ENCODE measurements at places on chromosomes 12 and 14.

DNA sequence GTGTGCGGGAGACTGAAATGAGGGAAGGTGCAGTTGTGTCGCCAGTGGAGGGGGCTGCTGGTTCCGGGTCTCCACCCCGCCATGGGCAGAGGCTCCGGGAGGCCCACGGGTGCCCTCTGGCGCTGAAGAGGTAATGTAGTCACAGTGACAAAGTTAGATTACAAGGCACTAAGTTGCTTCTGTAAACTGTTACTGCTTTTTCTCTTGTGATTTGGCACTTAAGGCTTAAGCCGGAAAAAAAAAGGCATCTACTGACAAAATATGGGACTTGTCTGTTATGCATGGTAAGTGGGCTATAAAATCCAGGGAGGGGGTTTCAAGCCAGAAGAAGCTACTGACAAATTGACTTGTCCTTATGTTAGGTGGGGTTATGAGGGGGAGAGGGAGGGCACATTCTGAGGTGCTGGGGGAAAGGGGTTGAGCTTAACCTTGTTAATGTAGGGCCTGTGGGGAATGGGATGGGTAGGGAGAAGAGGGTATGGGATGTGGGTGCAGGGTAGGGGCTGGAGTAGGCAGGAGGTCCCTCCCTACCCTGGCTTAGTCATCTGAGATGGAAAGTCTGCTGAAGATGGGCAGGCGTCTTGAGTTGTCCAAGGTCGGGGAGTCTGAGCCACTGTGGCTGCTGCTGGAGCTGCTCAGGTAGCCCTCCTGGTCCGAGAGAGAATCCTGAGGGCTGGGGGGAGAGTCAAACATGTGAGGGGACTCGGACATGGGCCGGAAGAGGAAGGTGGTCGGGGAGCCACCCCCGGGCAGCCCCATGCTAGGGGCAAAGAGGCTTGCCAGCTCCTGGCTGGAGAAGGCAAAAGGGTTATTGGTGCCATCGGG is 3.7 kb downstream of the ZFP36L1 start:
- H3K27me3 ChIP-seq, result peaks cover 45% of the 10 kb centered on the region
- H3K4me1 ChIP-seq, result peaks cover 38% of the 10 kb centered on the region
- H3K4me3 ChIP-seq, result peak overlapping the region; percentile 96
- peaks cover 59% of the 10 kb centered on the region for H3K36me3 ChIP-seq

DNA sequence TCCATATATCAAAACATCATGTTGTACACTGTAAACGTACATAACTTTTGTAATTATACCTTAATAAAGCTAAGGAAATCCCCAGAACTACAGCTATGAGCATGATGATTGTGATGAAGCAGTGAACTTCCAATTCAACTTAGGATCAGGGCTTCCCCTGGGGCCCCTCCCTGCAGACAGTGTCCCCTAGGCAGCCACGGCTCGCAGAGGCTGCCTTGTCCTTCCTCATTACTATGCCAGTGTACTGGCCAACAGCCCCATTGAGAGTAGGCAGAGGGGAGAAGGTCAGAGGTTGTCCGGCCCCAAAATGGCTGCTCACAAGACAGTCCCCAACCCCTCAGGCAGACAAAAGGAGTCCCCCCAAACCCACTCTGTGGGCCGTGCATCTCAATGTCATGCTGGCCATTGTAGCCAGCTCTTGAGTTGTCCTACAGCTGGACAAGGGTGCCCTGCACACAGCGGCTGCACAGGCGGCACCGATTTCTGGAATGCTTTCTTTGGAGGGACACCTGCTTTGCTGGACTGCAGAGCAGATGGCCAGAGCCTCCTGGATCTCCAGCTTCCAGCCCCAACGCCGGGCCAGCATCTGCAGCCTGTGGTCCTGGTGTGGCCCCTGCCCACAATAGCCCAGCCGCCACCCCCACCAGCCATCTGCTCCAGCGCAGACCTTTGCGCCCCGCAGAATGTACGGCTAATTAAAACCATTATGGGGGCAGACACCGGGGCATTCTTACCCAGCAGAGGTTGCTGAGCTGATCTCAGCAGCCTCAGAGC is 46.1 kb downstream of the NIN start:
- H3K27me3 ChIP-seq, result no peaks in the 10 kb centered on the region
- peaks cover 14% of the 10 kb centered on the region for H3K36me3 ChIP-seq
- H3K27ac ChIP-seq, result no peak overlapping the region

DNA sequence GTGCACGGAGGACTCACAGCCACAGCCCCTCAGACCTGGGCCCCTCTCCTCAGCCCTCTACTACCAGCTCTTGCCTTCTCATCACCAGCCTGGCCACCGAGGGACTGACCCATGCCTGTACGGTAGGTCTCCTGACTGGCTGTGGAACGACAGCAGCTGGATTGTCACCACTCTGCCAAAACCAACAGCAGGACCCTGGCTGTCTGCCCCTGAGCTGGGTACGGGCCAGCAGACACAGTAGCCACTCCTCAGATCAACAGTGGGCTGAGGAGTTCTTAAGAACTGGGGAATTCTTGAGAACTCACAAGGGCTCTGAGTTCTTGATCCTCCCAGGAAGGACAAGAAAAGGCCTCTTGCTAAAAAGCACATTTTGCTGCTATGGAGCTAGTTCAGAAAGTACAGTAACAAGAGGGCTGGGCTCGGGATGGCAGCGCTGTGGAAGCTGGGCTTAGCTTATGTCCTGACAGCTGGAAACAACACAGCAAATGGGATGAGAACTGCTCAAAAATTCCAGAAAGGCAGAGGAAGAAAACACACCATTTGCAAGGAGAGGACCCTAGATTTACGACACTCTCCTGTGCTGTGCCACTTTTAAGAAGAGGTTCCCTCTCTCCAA is 176.4 kb downstream of the ANO2 start:
- H3K4me1 ChIP-seq, result no peaks in the 10 kb centered on the region
- H3K36me3 ChIP-seq, result no peaks in the 10 kb centered on the region
- H3K27me3 ChIP-seq, result peaks cover 35% of the 10 kb centered on the region
- no peak for DNase-seq
- H3K27ac ChIP-seq, result no peak overlapping the region

- no peaks in the 10 kb centered on the region for H3K4me1 ChIP-seq
- H3K27ac ChIP-seq, result no peak overlapping the region
- no peak for DNase-seq
These were observed 159.5 kb downstream of the METTL25 start for GRCh38 chr12:82517808-82518207.

DNA sequence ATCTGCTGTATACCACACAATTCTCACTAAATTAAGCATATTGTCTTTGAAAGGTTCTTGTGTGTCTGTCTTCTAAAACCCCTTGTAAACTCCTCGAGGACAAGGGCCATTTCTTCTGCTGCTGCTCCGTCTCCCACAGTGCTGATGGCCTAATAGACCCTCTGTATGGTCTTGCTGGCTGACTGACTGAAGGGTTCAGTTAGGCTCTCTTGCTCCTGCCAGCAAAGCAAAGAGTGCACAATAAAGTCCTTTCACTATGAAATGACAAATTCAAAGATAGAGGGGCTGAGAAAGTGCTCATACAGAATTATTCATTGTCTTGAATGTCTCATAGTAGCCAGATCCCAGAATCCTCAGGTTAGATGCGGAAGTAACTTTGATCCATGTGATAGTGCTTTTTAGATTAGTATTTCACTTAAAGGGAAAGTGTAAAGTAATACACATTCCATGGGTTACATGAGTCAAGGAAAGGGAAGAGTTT is 14.2 kb upstream of the RIOX1 start:
- H3K36me3 ChIP-seq, result no peaks in the 10 kb centered on the region
- no peak overlapping the region for H3K27ac ChIP-seq
- H3K4me1 ChIP-seq, result peaks cover 7% of the 10 kb centered on the region
- no peaks in the 10 kb centered on the region for H3K27me3 ChIP-seq

- no peaks in the 10 kb centered on the region for H3K36me3 ChIP-seq
- DNase-seq, result no peak
- no peak overlapping the region for H3K4me3 ChIP-seq
These were observed 1429.3 kb upstream of the TMEM132C start for GRCh38 chr12:126837697-126838096.

GRCh38 chr12:69254046-69254445 is 14.7 kb downstream of the CPSF6 start:
- peaks cover 7% of the 10 kb centered on the region for H3K4me1 ChIP-seq
- H3K27ac ChIP-seq, result no peak overlapping the region
- H3K36me3 ChIP-seq, result peaks cover 37% of the 10 kb centered on the region
- no peak overlapping the region for H3K4me3 ChIP-seq
- DNase-seq, result no peak

- H3K27me3 ChIP-seq, result no peaks in the 10 kb centered on the region
- H3K4me3 ChIP-seq, result no peak overlapping the region
- peaks cover 13% of the 10 kb centered on the region for H3K36me3 ChIP-seq
- no peak for DNase-seq
- peaks cover 3% of the 10 kb centered on the region for H3K4me1 ChIP-seq
- H3K27ac ChIP-seq, result no peak overlapping the region
These were observed 52.9 kb downstream of the PRKCH start for GRCh38 chr14:61374284-61374683.

DNA sequence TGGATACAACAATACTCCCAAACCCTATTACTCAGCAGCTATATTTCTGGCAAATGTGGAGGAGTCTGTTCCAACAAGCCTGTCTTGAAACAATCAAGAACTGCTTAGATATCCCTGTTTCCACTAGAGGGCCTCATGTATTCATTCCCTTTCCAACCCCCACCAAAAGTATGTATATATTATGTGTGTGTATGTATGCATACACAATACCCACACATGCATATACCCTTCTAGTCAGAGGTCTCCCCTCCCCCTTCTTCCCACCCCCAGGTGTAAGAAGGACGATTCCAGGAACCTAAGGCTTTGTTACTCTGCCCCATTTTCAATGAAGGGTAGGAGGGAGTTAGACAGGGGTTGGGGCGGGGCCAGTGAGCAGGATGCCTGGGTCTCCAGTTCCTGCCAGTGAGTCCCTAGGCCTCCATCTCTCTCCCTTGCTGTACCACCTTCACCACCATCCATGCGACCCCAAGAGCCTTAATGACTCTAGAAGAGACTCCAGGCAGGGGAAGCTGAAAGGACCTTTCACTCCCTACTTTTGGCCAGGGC is at the start of gene DGKA:
TSS of gene DGKA (plus strand) at position 392 of the 546 bp plus-strand sequence. CDS start 5,342 bp downstream, outside the sequence.
- no peak for DNase-seq
- peak within 1 kb of the TSS; percentile 97 for H3K4me3 ChIP-seq
- H3K27me3 ChIP-seq, result peaks cover 35% of the 10 kb centered on the region
- H3K36me3 ChIP-seq, result peaks cover 4% of the 10 kb centered on the region
- H3K27ac ChIP-seq, result peak within 1 kb of the TSS; percentile 97
- peaks cover 22% of the 10 kb centered on the region for H3K4me1 ChIP-seq

DNA sequence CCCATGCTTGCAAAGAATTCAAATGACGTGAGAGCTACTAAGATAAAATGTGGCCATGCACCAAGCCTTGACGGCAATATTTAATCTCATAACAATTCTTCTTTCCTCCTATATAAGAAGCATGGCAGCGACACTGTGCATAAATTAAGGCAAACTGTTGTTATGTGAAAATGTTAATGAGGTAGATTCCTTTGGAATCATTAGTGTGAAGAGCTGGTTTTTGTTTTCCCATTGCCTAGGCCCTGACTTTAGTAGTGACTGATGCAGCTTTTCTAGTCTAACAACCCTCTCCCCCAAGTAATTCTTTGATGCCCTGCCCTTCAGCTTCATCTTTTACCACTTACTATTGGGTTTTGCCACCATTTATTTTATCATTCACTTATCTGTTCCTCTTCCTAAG is 10.6 kb upstream of the PSEN1 start:
- peaks cover 13% of the 10 kb centered on the region for H3K4me1 ChIP-seq
- peaks cover 22% of the 10 kb centered on the region for H3K36me3 ChIP-seq

GRCh38 chr12:56205445-56205844 is 16.2 kb upstream of the SMARCC2 start:
- peaks cover 21% of the 10 kb centered on the region for H3K36me3 ChIP-seq
- H3K4me1 ChIP-seq, result no peaks in the 10 kb centered on the region
- H3K27ac ChIP-seq, result no peak overlapping the region
- H3K4me3 ChIP-seq, result no peak overlapping the region
- H3K27me3 ChIP-seq, result no peaks in the 10 kb centered on the region
- DNase-seq, result no peak

GRCh38 chr12:49929581-49929980 is 21.0 kb upstream of the AQP2 start:
- H3K4me3 ChIP-seq, result no peak overlapping the region
- peaks cover 6% of the 10 kb centered on the region for H3K27me3 ChIP-seq
- H3K36me3 ChIP-seq, result no peaks in the 10 kb centered on the region
- no peak overlapping the region for H3K27ac ChIP-seq

DNA sequence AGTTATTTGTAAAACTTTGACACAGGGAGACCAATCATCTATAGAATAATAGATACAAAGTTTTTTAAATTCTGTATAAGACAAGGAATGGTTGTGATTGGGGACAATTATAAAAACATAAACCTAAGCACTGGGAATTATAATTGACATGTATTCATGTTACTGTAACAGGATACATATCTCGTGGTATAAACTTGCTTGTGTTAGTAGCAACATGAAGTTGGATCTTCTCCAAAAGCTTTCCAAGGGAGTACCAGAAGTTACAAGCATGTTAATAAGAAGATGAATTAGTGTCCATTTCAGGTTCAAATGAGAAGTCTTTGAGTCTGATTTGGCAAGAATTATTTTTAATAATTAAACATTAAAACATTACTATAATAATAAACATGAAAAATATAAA is 42.2 kb downstream of the CDKL1 start:
- no peaks in the 10 kb centered on the region for H3K27me3 ChIP-seq
- H3K4me1 ChIP-seq, result peaks cover 5% of the 10 kb centered on the region
- no peak overlapping the region for H3K4me3 ChIP-seq
- no peak for DNase-seq

- peaks cover 37% of the 10 kb centered on the region for H3K27me3 ChIP-seq
- H3K36me3 ChIP-seq, result no peaks in the 10 kb centered on the region
- H3K4me3 ChIP-seq, result peak within 1 kb of the TSS; percentile 85
- H3K4me1 ChIP-seq, result peaks cover 7% of the 10 kb centered on the region
- no peak within 1 kb of the TSS for H3K27ac ChIP-seq
These were observed at the start of gene KIF26A for GRCh38 chr14:104138098-104138717. TSS of gene KIF26A (plus strand) at chr14:104138587. CDS start at chr14:104138723, 136 bp downstream.

DNA sequence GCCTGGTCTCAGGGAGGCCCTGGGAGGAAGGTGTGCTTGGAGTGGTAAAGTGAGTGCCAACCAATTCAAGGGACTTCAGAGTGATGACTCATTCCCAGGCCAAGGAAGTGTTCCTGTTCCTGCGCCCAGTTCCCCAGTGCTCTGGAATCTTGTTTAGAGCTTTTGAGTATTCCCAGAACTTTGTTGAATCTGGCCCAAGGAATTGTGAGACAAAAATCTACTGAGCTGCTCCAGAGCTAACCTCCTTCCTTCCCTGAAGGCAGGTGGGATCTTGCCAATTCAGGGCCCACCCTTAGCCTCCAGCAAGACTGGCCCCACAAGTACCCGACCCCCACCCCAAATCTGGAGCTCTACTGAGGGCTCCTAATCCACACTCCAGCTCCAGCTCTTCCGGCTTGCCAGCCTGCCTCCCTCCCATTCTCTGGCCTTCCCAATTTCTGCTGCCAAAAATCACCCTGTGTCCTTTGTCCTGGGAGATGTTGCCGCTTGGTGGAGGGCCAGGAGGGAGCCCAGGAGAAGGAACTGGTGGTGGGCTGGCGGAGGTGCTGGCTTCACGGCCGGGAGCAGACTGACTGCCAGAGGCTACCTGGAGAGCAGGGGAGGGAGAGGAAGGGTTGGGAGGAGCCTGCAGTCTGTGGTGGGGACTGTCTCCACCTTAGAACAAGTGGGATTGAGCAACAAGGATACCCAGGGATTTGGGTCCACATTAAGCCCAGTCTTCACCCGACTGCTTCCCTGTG is 2.0 kb upstream of the ATN1 start:
- peaks cover 3% of the 10 kb centered on the region for H3K27me3 ChIP-seq
- peaks cover 8% of the 10 kb centered on the region for H3K36me3 ChIP-seq
- DNase-seq, result no peak
- peak overlapping the region; percentile 95 for H3K27ac ChIP-seq

- DNase-seq, result no peak
- H3K4me1 ChIP-seq, result peaks cover 15% of the 10 kb centered on the region
- no peak overlapping the region for H3K4me3 ChIP-seq
These were observed 79.3 kb downstream of the PPP2R5C start for GRCh38 chr14:101840649-101841369.

- no peak overlapping the region for H3K4me3 ChIP-seq
- H3K27ac ChIP-seq, result no peak overlapping the region
- H3K36me3 ChIP-seq, result no peaks in the 10 kb centered on the region
- no peaks in the 10 kb centered on the region for H3K27me3 ChIP-seq
- H3K4me1 ChIP-seq, result no peaks in the 10 kb centered on the region
- peak; percentile 15 for DNase-seq
These were observed 535.2 kb downstream of the BCL11B start for GRCh38 chr14:98736701-98737338.

All from type B pancreatic cell (in vitro differentiated cells).